Activated CD4-positive, CD25-positive, alpha-beta regulatory T cell (primary cell): ENCODE measurements at places on chromosomes 13 and 19.

- no peak for DNase-seq
Measured at GRCh38 chr13:37602733-37603381, 4.3 kb upstream of the POSTN start.

GRCh38 chr13:113179374-113180230 lies 21.2 kb downstream of the PROZ start:
- no peak for DNase-seq

GRCh38 chr19:57656346-57656745 lies 12.4 kb upstream of the ZSCAN4 start:
- no peak for DNase-seq

- no peak for DNase-seq
Measured at GRCh38 chr13:23788459-23788858, 100.7 kb downstream of the MIPEP start.

GRCh38 chr19:18789883-18790565 lies 1.1 kb downstream of the COMP start:
- DNase-seq, result no peak

DNA sequence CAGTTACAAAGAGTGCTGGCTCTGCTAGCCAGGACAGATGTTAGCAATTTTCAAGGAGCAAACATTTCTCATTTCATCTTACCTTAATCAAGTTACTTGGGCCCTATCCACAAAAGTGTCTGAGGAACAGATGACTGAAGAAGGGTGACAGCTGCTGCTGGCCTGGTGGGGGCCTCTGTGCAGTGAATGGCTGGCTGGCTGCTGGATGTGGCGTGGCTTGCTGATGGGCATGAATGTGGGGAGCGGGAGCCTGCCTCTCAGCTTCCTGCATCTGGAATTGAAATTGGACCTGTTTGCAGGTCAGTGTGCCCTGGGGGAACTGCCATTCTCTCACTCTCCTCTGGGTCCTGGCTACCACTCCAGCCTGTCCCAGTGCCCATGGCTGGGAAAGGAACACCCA lies 94.7 kb downstream of the RGCC start:
- DNase-seq, result no peak

DNA sequence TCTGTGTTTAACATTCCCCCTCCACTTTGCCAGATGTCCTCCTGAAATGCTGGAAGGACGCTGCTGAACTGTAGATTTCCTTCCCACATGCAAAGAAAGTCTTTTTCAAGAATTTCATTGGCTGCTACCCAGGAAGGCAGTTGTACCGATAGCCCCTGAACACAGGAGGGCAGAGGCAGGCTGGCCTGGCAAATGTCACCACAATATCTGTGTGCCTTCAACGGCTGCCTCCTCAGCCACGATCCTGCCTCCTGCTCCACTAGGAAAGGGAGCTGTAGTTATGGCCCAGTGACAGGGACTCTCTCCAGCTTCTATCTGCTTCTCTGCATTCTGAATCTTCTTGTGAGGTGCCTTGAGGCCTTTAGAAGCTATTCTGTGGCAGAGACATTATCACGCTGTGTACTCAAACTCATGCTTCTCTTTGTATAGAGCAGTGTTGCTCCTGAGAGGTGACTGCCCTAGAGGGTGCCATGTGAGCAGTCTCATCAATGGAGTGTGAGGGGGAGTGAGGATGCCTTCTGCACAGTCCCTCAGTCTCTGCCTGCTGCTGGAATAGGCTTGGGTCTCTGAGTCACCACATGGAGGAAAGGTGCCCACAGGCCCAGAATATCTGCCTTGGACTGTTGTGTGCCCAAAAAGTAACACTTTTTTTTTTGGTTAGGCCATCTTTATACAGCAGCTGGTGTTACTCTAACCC lies 279.8 kb downstream of the DNAJC15 start:
- DNase-seq, result no peak

- no peak for DNase-seq
Measured at GRCh38 chr13:108326309-108326708, 56.8 kb downstream of the TNFSF13B start.

- no peak for DNase-seq
Measured at GRCh38 chr13:24267801-24268200, 41.6 kb upstream of the C1QTNF9 start.
